Activated T-cell treated with anti-CD3 and anti-CD28 coated beads, Interleukin-2, amount 50 U/mL, for 72 hours (primary cell): ENCODE measurements at places on chromosomes 7 and 10.

DNA sequence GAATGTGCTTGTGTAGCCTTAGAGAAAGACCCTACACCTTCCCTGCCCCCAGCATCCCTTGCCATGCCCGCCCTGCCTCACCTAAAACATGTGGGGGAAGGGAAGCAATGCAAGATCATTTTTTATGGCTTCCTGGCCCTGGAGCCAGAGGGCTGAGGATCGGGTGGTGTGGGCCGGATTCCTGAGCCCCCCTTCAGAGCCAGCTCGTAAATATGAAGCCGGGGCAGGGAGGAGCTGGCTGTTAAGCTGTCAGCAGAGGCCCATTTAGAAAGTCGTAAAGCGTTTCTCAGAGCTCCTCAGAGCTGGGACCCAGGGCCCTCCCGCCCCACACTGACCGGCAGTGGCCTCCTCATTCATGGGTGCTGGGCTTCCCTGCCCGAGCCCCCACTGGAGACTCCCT, 23.9 kb downstream of the UNC5B start:
- DNase-seq: no peak

DNA sequence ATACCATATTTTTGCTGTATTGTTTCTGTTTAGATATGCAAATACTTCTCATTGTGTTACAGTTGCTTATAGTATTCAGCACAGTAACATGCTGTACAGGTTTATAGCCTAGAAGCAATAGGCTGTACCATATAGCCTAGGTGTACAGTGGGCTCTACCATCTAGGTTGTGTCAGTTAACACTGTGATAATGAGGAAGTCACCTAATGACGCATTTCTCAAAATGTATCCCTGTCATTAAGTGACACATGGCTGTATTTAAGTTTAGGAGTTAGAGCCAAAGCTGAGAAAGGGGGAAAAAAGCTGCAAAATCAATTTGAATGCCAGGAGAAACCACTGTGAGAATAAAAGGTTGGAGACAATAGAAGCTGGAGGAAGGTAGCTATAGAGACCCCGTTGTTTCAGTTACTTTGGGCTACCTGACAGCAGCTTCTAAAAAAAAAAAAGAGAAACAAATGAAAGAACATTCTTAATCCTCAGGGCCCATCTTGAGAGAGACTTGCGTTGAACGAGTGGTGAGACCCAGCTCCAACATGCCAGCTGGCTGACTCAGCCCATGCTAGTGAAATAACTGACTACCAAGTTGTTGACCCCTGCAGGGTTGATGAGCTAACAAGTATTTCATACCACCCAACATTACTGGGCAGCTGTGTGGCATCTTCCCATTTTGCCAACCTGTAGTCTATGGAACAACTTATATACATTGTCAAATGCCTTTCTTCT, 8.7 kb downstream of the STARD3NL start:
- no peak for DNase-seq

GRCh38 chr10:35336921-35337823, 863 bp downstream of the CCNY start:
- DNase-seq: peak; percentile 56

- DNase-seq: no peak
Measured at GRCh38 chr7:137755846-137756651, 90.7 kb downstream of the DGKI start.

- DNase-seq: no peak
Measured at GRCh38 chr7:81317741-81318140, 398.9 kb upstream of the SEMA3C start.

- DNase-seq: no peak
Measured at GRCh38 chr7:108358553-108358952, 97.7 kb downstream of the NRCAM start.
